ENCODE measurements at places on chromosomes 5 and 9.

DNA sequence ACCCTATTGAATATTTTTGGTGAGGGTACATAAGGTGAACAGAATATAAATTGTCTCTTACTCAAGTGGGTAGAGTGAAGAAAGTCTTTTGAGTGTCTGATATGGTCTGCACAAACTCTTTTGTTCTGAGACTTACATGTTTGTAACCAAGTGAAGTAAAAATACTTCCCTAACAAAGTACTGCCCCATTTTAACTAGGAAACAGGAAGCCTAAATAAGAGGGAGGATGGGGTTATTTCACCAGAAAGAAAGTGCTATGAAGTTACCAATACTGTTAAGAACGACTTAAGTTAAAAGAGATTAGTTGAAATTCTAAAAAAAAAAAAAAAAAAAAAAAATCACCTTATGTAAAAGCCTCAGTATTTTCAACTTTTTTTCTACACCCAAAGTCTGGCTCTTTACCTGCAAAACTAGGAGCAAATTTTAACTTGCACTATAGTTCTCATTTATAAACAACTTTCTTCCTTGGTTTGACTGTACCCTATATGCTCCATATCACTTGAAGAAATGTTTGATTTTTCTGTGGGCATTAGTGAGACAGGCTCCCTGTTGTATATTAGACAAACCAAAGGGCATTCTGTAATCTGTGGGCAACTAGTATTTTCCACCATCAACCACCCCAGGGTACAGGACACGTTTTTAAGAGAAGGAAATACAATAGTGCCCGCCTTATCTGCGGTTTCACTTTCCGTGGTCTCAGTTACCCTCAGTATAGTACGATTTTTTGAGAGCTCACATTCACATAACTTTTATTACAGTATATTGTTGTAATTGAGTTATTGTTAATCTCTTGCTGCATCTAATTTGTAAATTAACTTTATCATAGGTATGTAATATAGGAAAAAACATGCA is 127.7 kb downstream of the NR3C1 start:
- no peak for DNase-seq

DNA sequence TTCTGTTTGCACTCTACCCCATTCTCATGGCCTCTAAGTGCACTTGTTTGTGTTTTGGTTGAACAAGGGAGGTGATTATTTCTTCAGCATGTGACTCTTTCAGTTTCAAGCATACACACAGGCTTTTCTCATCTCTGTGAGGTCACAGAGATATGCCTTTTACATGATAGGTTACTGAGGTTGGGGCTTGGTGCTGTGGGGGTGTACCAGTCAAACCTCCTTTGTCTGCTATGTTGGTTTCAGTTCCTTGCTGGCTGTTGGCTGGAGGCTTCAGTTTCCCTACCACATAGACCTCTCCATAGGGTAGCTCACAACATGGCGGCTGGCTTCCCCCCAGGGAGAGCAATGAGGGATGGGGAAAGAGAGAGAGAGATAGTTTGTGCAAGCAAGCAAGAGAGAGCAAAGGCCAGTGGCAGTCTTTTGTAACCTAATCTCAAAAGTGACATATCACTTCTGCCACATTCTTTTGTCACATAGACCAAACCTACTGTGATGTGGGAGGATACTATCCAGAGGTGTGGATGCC is 96.7 kb upstream of the SEMA6A start:
- DNase-seq = no peak

DNA sequence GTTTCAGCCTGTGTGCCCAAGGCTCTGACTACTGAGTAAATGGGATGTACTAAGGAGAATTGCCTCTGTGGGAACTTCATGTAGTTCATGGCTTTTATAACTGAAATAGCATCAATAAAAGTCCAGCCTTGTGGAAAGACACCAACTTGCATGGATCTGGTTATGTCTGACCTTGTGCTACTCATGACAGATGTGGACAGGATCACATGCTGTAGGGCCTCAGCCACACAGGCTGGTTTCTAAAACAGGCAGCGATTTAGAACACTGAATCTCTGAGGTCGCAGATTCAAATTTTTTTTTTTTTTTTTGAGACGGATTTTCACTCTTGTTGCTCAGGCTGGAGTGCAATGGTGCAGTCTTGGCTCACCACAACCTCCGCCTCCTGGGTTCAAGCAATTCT is 66.5 kb upstream of the SPIN1 start:
- DNase-seq = no peak

GRCh38 chr5:112681481-112681908 is 56.2 kb upstream of the APC start:
- no peak for DNase-seq

DNA sequence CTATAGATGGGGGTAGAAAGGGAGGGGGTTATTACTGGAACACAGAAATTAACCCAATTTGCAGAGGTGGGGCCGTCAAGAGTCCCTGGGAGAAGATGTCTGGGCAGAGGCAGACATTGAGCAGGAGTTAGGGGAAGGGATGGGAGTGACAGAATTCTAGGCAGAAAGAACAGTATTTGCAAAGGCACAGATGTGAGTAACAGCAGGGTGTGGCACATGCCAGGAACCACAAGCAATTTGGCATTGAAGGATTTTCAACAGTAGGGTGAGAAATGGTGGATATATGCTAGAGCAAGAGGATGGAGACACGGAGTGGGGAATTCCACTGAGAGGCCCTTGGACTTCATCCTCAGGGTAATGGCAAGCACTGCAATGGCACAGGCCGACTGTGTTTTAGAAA is 71.6 kb upstream of the FRRS1L start:
- no peak for DNase-seq

DNA sequence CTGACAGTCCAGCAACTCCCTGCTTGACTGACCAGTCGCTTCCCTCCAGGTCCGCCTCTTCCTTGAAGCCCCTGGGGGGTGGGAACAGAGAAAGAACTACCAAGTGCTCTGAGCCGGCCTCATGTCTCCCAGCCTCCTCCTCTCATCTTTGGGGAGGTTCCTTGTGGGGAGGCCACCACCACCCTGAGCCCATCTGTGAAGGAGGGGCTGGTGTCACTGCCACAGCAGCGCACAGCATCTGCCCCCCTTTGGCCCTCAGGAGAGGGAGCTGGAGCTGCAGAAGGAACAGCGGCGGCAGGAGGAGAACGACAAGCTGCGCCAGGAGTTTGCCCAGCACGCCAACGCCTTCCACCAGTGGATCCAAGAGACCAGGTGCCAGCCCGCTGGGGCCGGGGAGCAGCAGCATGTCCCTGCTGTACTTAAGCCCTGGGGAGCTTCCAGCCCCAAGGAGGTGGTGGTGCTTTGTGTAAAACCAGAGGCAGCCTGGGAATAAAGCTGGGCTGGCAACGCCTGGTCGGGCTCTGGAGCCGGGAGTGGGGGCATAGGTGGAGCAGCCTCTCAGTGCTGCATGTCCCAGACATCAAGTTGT is 29.4 kb downstream of the DYNC2I2 start:
- DNase-seq = no peak

- no peak for DNase-seq
Measured at GRCh38 chr5:123068368-123068938, 20.6 kb upstream of the PRDM6 start.

- DNase-seq = no peak
Measured at GRCh38 chr5:81948349-81948748, 23.5 kb upstream of the ATG10 start.

- DNase-seq = no peak
Measured at GRCh38 chr5:104734046-104734445, 1171.5 kb upstream of the NUDT12 start.

GRCh38 chr5:136242611-136243010 is 49.6 kb upstream of the SMIM32 start:
- no peak for DNase-seq

- no peak for DNase-seq
Measured at GRCh38 chr5:75037106-75037505, 15.3 kb downstream of the GCNT4 start.

DNA sequence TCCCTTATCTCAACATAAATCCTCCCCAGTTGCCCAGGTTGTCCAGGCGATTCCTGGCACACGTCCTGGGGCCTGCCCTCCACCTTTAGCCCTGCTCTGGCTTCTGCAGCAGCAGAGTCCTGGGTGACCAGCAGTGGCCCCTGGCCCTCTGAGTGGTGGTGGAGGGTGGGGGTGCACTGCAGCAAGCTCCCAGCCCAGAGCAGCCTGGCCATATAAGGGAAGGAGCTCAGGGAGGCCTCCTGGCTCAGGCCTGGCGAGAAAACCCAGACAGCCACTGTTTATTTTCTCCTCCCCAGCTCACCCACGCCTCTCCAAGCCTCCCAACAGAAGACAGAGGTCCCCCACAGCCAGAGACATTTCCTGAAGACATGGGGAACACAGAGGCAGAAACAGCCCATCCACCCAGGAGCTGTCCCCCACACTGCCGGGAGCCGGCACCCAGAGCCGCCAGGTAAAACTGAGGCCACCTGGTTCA is 44.7 kb upstream of the IL17B start:
- no peak for DNase-seq

DNA sequence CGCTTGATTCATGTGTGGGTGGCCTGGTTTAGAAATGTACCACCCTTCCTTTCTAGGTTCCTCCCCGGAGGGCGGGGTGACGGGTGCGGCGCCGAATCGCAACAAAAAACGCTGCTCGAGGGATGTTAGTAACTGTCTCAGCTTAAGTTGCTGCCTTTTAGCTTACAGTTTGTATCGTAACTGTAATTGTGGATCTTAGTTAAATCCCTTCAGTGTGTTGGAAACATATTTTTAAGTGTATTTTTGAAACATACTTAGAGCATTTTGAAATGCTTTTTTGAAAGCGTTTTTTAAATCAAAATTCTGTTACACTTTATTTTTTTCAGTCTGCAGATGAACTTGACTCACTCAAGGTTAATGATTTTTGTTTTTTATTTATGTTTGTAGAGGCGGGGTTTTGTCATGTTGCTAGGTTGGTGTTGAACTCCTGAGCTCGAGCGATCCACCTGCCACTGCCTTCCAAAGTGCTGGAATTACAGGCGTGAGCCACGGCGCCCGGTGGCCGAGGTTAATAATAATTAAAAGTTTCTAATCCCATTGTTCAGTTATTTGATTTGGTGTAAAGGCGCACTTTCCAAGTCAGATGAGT is 997 bp upstream of the CHD1 start:
- peak; percentile 89 for DNase-seq

DNA sequence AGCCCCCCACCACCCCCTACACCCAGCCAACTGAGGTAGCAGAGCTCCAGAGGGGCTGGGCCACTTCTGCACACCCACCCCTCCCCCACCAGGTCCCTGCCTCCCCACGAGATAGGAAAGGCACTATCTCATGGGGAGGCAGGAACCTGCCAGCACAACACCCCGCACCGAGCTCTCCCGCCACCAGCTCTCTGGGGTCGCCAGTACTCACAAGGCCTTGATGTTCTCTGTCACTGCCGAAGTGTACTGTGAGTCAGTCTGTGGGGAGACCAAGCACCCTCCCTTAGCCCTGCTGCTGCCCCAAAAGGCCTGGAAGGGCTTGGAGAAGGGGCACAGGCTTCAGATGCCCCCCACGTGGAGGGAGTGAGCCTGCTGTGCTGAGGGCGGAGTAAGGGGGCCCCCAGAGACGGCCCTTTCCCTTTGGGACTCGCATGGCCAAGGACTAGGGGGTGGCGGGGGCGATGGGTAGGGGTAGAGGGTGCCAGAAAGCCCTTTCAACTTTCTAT is 5.9 kb downstream of the MGAT4B start:
- no peak for DNase-seq

DNA sequence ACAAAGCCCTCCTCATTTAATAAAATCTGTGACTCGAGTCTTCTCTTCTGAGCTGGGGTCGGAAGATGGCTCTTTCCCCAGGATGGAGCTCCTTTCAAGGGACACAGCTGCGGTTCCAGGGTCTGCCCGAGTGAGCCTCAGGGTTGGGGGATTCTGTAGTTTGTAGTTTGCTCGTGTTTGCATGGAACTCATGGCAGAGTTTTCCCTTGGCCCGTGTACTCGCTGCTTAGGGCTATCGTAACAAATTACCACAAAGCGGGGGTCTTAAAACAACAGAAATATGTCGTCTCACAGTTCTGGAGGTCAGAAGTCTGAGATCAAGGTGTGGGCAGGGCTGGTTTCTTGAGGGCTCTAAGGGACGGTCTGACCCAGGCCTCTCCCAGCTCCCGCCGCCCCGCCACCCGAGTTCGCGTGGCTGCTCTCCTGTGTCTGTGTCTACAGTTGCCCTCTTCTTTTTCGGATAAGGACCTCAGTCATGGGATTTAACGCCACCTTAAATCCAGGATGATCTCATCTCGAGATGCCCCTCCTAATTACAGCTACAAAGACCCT is 13.9 kb upstream of the LPCAT1 start:
- DNase-seq = no peak

DNA sequence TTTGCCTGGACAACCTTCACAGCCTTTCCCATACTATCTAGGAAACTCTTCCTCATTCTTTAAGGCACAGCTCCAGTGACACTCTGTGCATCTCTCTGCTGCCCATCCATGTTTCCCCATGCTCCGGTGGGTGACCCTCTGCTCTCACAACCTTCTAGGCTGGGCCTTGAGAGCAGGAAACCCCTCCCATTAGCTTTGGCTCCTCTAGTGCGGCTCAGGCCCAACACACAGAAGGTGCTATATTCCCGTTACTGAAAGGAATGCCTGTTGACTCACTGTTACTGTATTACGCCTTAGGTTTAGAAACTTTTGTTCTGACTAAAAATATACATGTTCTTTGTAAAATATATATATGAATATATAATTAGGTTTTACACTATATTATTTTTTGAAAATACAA is 8.1 kb upstream of the CCL28 start:
- DNase-seq = no peak
